ENCODE measurements at places on chromosomes 5 and 9.

GRCh38 chr5:75538211-75538610, 26.5 kb downstream of the POLK start:
- DNase-seq: no peak

DNA sequence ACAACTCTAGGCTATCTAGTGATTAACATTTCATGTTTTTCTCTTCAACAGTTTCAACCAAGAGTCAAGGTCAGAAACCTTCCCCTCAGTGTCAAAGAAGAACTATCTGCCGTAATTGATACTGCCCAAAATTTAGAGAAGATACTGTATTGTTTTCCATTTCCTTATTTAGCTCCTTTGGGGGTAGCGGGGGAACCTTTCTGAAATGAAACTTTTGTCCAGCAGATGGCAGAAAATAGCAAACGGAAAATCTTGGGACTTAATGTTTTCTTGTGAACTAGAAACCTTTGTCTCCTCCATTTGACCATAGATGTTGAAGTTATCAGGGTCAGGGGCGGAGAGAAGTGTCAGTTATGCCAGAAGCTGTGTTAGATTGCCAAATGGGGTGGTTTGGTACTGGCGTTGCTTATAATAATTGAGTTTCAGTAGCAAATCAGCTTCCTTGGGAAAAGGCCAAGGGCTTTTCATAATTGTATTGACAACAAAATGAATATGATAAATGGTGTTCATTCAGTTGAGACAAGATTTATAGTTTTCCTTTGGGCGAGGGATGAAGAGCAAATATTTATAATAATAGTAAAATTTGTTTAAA, 101.7 kb upstream of the TLX3 start:
- DNase-seq: no peak

GRCh38 chr5:126471875-126472537, 48.8 kb downstream of the GRAMD2B start:
- no peak for DNase-seq

GRCh38 chr5:150557509-150557872, 49.6 kb downstream of the NDST1 start:
- no peak for DNase-seq

DNA sequence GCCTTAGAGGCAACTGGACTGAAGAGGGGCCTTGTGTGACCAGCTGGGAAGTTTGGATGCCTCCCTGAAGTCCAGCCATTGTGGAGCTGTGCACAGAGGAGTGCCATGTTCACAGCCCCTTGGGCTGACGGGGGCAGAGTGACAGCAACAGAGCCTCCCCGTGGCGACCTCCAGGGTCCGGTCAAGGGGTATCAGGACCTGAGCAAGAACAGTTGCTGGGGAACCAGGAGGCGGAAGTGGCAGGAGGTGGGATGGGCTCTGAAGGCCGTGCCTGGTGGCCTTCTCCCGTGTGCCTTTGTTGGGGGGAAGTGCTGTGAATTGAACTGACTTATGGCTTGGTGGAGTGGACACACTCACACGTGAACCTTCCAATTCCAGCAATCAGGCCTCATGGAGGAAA, 14.0 kb downstream of the BNIP1 start:
- DNase-seq: no peak

DNA sequence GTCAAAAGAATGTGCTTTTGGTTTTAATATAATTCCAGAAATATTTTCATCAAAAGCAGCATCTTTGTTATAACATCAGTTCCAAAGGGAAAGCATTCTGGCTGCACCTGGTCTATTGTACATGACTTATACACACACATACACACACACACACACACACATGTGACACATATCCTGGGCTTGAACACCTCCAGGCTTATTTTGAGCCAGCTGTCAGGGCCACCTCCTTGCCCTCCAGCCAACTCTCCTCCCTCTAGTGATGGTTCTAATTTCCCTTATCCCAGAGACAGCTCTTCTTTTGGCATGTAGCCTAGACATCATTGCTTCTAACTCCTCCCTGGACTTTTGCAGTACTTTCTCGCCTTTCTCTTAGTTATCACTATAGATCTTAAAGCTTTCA, 115.0 kb downstream of the PIK3R1 start:
- DNase-seq: no peak

- DNase-seq: peak; percentile 59
Measured at GRCh38 chr9:15295761-15296405, 11.1 kb downstream of the TTC39B start.

DNA sequence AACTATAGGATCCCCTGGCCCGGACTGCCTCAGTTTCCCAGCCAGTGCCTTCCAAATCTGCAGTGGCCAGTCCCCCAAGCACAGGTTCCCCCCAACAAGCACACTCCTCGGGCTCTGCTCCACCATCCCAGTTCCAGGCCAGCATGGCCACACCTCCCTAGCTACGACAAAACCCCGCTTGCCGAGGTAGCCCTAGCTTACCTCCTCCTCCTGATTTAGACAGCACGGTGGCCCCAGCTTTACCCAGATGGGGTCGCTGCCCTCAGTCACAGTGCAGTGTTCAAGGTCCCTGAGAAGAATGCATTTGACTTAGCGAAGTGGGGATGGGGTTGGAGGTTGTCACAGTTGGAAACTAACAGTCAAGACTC, 40.8 kb upstream of the GARNL3 start:
- no peak for DNase-seq

DNA sequence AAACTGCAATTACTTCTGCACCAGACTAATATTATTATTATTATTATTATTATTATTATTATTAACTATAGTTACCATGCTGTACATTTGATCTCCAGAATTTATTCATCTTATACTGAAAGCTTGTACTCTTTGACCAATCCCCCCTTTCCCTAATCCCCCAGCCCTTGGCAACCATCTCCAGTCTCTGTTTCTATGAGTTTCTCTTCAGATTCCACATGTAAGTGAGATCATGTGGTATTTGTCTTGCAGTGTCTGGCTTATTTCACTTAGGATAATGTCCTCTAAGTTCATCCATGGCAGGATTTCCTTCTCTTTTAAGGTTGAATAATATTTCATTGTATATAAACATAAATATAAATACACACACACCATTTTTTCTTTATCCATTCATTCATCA, 287.0 kb upstream of the DAB2 start:
- DNase-seq: no peak

GRCh38 chr5:102654559-102655349, 100.4 kb upstream of the PAM start:
- no peak for DNase-seq

DNA sequence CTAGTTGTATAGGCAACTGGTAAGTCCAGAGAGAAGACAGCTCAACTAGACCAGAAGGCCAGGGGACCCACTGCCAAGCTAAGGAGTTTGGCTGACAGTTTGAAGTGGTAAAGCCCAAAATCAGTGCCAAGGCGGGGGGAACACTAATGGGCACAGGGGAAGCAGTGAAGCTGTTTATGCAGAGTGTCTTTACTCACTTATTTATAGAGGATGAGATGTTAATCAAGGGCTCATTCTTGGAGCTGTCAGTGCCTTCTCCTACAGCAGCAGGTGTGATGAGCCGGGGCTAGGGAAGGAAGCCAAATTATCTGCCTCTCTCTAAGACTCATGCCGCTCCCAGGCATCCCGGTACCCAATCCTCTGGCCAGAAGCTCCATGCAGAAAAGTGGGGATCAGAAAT, 75.2 kb upstream of the GALNT10 start:
- no peak for DNase-seq

DNA sequence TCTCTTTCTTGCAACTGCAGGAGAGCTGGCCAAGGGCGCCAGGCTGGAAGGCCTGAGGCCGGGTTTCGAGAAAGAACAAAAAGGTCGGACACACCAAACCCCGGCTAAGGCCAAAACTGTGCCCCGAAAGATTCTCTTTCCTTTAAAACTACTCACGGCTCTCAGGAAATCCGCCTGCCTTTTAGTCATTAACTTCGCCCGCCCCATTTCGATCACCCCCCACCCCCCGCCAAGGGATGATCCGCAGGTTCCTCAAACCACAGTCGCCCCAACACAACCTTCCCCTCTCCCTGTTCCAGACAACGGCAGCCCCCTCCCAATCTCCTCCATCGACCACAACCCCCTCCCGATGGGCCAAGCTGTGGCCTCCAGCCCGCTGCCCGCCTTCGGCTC, 536 bp downstream of the FEM1C start:
- DNase-seq: peak; percentile 58

DNA sequence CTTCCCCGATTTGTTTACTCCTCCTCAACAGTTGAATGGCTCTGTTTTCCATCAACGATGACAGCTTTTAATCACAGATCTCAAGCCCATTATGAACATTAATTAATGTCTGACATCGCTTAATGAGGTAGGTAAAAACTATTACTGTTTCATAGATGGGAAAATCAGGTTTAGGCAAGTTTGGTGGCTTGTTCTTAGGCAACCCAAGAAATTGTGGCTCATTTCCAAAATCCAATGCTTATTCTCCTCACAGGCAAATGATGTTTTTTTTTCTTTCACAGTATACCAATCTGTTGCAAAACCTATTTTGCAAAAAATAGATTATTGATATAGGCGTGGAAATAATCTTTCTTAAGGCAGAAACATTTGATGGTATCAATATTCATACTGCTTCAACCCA, 70.8 kb upstream of the CHD1 start:
- no peak for DNase-seq

DNA sequence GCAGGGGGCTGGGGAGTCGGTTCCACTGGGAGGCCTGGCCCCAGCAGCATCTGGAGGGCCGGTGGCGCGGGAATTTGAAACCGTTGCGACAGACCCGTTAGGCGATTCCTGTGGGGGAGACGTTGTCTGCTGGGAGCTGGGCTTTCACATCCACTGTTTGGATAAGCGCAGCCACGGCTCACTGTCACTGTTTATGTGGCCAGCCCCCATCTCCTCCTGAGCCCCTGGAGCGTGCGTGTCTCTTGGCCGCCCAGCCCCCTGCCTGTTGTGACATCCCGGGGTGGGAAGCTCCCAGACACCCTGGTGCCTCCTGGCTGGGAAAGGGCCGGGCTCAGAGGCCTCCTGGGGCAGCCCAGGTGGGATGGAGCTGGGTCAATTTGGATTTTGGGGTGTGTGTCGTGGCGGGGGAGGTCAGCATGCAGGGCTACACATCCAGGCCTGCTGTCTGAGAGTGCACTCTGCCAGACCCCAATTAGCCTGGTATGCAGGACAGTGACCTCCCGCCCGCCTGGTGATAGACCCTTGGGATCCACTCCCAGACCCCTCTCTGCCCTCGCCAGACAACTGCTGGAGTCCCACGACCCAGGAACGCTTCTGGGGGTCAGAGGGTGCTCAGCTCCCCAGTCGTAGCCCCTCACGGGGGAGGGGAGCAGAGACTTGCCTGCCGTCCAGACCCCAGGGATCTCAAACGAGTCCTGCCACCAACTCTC, 62.0 kb upstream of the RNU6ATAC start:
- no peak for DNase-seq

DNA sequence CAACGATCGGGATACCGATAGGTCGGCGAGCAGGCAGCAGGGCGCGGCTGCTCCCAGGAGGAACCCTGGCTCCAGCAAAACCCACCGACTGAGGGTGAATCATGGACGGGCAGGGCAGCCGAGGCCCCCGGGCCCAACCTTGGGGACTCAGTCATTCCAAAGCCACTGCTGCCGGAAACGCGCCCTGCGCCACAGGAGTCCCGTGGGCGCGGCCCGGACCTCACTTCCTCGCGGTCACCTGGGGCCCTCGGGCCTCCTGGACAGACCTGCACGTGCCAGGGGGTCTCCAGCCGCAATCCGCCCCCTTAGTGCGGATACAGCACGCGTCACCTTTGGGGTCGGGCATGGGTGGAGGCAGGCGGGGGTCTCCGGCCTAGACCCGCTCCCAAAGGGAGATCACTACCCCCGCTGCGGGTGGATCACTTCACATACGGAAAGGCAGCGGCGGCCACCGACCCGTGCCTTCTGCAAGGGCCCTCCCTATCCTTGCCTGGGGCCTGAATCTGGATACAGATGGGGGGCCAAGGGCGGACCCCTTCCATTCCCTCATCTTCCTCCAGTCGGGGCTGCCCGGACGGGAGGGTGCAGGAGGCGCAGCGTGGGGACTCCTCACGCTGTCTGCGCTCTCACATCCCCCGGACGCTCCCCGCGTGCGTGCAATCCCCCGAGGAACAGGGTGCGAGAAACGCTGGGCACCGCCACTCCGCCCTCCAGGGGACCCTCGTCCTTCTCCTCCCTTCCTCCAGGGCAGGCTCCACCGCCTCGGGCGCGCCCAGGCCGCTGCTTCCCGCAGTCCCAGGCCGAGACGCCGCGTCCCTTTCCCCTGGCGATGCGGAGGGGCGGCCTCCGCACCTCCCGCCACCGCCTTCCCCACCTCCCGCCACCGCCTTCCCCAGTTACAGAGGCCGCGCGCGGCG, 586 bp downstream of the TXN start:
- DNase-seq: peak; percentile 21

DNA sequence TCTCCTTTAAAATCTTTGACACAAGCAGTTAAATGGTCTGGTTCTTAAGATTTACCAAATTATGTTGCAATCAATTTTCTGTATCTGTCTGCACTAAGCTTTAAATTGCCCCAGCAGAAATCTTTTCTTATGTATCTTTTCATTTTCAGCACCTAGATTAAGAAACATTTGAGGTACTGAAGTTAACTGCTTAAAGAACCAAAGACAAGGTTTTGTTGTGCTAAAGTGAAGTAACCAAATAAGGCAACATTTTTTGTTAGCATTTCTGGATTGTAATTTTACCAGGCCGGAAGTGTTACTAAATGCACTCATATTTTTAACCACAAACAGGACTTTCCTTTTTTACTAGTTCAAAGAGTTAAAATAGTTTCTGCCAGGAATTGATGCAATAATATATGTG, 24.1 kb upstream of the MTAP start:
- DNase-seq: no peak

GRCh38 chr5:92567831-92568450, 1013.1 kb downstream of the NR2F1-AS1 start:
- no peak for DNase-seq

DNA sequence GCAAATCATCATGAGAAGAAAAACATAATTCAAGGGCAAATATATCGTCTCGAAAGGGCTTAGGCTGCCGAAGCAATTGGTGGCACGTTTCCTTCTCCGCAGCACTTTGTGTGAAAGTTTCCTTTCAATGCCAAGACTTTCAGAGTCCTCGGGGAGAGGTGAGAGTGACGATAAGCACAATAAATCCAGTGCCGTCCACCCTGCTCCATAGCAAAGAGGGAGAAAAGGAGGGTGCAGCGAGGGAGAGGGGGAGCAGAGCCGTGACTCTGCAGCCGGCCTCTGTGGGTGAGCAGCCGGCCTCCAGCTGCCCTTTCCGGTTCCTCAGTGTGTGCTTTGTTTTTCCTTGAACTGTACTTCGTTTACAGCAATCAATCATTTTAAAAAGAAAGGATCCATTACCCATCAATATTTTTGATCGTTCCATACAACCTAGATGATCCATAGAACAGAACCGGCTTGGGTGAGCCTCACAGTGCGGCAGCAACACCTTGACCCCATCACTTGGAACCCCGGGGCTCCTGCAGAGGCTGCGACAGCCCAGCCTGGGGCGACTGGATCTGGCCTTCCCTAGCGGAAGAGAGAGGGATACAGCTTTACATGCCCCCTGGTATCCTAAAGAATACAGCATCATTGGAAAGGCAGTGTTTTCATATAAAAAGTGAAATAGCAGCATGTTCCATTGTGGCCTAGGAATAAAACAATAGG, 247.0 kb upstream of the IRX4 start:
- DNase-seq: no peak

Measured in central memory CD4-positive, alpha-beta T cell (primary cell).